ENCODE measurements at places on chromosomes 16 and 17.
A peak's percentile ranks its signal among the peaks of the same experiment; 100 is the strongest.

GRCh38 chr17:3915995-3916696 lies at the start of gene P2RX1:
Gene P2RX1, minus strand, starts transcription at chr17:3916465. Its CDS starts 240 bp downstream, at chr17:3916225.
- DNase-seq, result no peak

DNA sequence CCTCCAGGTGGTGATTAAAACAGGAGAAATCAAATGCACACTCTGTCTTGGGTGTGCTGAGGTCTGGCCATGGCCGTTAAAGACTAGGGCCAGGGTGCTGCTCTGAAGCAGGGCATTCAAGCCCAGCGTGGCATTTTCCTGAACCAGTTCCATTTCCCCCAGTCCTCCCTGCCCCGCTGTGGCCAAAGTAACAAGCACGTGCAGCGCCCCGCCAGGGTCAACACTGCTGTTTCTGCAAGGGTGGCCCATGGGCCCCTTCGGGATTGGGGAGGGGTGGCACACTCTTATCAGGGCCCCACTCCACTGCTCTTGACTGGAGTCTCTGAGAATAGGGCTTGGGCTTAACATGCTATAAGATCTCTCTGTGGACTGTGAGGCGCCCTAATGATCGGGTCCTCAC lies 72.9 kb downstream of the IL21R start:
- no peak for DNase-seq

DNA sequence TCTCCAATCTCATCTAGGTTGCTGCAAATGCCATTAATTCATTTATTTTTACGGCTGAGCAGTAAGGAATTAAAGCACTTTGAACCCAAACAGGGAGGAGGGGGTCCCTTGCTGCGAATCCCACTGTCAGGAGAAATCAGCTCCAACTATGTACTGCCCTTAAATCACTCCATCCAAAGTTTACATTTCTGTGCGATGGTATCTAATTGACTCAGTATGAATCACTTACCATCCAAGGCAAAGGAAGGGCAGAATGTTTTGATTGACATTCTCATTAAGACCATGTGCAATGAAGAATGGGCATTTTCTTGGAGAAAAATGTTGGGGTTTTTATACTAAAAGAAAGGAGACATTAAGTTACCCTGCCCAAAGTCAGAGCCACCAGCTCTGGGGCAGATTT lies 47.7 kb upstream of the XYLT1 start:
- peak; percentile 42 for DNase-seq

- DNase-seq, result no peak
Measured at GRCh38 chr17:31397256-31397939, 5.9 kb downstream of the RAB11FIP4 start.

DNA sequence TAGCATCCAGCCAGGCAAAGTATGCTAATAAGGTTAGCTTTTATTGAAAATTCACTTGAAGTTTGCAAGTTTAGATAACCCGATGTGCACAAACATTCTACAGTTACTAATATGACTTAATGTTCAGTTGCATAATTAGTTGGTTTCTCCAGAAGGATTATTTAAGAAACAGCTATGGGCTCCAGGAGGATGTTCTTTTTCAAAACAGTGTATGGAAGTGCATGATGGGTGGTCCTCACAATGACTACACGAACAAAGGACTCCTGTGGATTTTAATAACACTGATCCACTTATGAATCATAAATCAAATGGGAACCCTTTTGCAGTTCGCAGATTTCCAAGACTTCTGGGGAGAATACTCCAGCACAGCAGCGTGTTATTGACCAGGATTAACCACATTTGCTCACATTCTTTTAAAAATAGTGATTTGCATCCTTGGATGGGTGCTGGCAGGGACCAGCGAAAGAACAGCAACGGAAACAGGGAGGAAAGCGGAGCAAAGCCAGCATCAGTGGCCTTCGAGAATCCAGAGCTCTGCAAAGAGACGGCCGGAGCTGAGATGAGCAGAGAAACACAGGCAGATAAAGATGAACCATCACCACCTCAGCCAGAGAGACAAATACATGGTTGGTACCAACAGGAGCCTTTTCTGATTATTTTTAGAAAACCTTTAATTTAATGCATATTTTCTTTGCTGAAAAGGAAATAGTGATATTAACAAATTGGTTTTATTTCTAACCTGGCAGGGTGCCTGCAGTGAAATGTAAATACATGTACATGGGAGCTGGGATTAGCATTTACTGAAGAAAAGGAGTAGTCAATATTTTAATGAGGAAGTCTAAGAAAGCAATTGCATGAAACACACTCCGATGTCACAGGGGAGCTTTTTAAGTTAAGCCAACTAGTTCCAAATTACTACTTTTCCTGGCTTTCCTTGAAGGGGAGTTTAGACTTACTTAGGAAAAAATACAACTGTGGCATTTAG lies 623.2 kb upstream of the ZFHX3 start:
- DNase-seq, result no peak

GRCh38 chr17:62100055-62100454 lies 35.0 kb upstream of the MED13 start:
- DNase-seq, result no peak

DNA sequence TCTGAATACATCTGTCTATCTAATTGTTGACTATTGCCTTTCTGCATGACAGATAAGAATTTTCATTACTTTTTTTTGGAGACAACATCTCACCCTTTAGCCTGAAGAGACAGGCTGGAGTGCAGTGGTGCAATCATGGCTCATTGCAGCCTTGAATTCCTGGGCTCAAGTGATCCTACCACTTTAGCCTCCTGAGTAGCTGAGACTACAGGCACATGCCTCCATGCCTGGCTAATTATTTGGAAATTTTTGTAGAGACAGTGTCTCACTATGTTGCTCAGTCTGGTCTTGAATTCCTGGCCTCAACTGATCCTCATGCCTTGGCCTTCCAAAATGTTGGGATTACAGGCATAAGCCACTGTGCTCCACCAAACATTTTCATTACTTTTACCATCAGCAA lies 99.8 kb upstream of the ELAC2 start:
- DNase-seq, result no peak

DNA sequence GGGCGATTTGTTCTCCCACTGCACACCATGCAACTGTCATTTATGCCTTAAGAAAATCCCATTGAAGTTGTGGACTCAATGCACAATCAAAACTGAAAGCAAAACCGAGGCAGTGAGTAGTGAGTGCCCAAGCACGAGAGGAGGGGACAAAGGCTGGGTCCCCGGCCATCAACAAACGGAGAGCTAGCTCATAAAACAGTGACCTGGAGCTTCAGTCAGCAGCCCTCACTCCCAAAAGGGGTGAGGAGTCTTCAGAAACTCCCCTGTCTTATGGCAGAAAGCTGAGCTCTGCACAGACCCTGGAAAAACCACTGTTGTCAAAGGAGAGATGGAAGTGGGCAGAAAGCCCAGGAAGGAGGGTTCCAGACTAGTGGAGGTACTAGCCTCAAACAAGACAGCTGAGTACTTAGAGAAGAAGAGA lies 96.9 kb downstream of the ADCY9 start:
- peak; percentile 63 for DNase-seq

DNA sequence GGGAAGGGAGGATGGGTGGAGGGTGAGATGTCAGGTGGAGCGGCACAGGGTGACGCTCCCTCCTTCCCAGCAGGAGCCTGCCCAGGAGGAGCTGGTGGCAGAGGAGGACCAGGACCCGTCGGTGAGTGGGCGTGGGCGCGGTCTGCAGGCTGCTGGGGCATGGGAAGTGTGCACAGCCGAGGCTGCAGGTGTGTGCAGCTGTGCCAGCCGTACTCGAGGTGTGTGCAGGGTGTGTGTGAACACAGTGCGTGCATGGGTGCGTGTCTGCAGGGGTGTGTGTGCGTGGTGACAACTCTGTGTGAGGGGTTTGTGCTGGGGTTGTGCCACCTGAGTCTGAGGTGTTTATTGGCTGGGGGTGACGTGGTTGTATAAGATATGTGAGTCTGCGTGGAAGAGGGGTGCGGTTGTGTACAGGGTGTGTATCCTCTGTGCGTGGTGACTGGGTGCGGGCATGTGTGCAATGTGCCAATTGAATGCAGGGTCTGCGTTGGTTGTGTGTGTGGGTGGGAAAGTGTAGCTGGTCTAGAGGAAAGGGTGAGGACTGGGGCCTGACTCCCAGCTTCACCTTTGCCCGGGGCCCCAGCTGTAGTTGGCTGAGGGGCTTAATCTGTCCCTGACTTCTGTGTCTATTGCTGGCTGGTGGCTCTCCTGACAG lies 670 bp downstream of the TNFSF12 start:
- no peak for DNase-seq

- no peak for DNase-seq
Measured at GRCh38 chr16:53876811-53877210, 172.9 kb downstream of the FTO start.

DNA sequence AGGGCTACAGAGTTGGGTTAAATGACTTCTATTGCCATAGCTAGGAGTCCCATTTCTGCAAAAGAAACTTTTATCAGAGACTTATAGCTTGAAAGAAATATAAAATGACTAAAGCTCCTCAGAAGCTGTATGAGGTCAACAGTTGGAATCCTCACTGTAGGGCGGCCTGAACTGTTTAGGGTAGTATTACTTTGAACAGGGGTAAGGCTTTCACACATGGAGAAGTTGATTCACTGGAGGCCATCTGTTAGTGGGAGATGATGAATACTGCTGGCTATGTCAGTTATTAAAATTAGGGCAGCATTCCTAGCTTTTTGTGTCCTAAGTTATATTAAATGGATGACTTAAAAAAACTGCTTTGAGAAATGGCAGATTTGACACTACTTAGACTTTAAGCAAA lies 6.0 kb downstream of the TTC19 start:
- DNase-seq, result no peak

DNA sequence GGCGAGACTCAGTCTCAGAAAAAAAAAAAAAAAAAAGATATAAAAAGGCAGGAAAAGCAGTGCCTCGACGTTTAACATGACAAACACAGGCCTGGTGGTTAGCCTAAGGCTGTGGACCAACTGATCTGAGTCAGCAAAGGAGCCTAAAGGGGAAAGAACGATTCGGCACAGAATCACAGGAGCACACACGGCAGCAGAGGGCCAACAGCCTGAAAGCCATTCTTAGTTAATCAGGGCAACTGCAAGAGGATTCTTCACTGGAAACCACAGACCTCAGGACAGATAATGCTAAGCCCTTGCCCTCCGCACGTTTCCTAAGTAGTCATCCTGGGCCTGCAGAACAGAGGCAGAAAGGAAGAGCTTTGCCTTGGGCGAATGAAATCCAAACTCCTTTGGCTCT lies 14.7 kb downstream of the TMEM11 start:
- no peak for DNase-seq

- DNase-seq, result no peak
Measured at GRCh38 chr17:53475002-53475401, 347.7 kb upstream of the KIF2B start.

DNA sequence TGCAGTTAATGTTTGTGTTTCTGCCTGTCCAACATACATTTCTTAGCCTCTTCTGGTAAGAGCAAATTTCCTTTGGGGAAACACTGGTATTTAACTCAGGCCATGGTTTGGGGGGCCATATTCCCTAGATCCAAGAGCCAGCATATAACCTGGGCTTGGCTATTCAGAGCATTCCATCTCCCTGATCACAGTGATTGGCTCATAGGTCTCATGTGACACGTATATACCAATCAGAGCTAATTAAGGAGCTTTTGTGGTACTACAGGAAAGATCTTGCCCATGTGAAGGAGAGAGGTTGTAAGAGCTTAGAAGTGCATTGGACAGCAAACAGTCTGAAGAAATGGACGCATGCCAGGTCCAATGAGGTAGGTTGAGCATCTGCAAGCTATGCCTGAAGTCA lies 33.4 kb upstream of the GPR139 start:
- DNase-seq, result no peak

DNA sequence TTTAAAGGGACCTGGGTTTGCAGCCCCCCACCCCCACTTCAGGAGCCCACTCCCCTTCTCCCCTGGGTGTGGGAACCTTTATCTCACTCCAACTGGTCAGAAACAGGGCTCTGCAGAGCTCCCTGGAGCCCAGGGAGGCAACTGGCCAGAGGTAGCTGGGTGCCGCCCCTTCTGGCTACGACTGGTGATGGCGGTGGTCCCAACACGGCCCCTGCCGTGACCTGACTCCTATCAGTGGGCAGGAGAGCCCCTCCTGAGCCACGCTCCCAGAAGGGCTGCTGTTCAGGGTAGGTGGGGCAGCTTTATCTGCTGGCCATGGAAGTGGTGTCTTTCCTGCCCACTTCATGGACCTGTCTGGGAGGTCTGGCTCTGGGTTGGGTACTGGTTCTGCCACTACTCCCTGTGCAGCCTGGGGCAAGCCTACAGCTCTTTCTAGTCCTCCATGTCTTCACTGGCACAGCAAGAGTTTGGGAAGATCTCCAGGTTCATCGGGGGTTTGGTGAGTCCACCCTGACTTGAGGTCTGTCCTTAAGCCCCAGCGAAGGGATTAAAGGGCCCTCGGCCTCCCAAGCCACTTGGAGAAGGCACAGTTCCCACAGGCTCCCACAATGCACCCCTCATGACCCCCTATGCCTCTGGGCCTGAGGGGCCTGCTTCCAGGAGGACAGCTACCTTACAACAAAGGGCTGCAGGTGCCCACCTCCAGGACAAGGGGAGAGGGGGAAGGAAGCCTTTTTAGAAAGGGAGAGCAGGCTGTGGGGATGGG lies 5.5 kb upstream of the SREBF1 start:
- no peak for DNase-seq

DNA sequence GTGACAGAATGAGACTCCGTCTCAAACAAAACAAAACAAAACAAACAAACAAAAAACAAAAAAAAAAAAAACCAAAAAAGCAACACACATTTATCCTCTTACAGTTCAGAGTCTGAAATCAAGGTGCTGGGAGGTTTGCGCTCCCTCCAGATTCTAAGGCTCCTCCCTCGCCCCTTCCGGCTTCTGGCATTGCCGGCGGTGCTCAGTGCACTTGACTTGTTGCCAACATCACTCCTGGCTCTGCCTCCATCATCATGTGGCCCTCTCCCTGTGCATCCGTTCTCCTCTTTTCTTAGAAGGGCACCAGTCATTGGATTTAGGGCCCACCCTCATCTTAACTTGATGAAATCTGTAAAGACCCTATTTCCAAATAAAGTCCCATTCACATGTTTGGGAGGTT lies 73.8 kb downstream of the RBFOX3 start:
- DNase-seq, result no peak

GRCh38 chr17:41567317-41567716 lies 4.5 kb downstream of the KRT9 start:
- DNase-seq, result no peak

GRCh38 chr17:74244548-74244947 lies 29.5 kb upstream of the DNAI2 start:
- no peak for DNase-seq

DNA sequence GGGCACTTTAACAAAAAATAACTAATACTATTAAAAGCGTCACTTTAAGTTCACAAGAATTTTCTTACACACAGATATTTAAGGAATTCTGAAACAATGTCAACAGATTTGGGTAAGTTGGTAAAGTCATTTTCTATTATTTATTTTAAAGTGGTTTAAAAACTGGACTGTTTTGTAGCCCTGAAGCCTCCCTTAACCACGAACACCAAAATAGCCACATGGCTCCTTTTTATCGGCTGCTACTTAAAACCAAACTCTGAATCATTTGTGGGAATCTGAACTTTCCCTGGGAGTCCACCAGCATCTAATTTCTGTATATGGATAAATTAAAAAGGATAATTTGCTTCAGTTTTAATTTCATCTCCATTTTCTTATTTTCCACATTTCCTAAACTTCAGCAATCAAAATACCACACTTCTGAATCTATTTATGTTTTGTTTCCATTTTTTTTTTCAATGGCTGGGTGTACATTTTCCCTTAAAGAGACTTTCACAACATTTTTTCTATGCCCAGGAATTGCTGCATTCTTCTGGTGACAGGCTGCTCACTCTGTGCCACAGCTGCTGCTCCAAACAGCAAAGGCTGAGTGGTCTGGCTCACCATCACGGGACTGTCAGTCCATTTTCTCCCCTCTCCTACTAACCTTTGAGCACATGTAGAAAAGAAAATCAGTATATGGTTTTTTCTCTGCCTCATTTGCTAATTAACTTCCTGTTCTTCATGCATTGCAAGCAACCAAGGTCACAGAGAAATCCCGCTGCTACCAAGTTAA lies 255.5 kb upstream of the KCNJ16 start:
- DNase-seq, result peak; percentile 34

GRCh38 chr16:4160658-4161430 lies 44.6 kb upstream of the ADCY9 start:
- no peak for DNase-seq
